ENCODE measurements at places on chromosomes 5 and 9.
A peak's percentile ranks its signal among the peaks of the same experiment; 100 is the strongest.

GRCh38 chr5:140292212-140293036 lies 10.5 kb downstream of the PFDN1 start:
- no peak for DNase-seq

DNA sequence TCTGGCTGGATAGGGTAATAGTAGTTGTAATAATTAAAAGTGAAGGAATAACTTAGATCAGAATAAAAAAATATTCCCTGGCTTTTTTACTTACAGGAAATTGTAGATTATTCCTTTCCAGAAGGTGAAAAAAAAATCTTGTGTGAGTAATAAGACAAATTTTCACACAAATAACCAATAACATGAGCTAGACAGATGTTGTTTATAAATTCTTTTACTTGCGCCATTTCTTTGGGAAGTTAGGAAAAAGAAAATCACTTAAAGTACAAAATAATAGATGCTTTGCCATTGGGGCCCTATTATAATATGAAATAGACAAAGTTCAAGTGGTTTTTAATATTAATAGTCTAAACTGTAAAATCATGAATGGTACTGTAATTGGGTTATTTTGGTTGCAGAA lies 204.1 kb downstream of the ARRDC3 start:
- no peak for DNase-seq

DNA sequence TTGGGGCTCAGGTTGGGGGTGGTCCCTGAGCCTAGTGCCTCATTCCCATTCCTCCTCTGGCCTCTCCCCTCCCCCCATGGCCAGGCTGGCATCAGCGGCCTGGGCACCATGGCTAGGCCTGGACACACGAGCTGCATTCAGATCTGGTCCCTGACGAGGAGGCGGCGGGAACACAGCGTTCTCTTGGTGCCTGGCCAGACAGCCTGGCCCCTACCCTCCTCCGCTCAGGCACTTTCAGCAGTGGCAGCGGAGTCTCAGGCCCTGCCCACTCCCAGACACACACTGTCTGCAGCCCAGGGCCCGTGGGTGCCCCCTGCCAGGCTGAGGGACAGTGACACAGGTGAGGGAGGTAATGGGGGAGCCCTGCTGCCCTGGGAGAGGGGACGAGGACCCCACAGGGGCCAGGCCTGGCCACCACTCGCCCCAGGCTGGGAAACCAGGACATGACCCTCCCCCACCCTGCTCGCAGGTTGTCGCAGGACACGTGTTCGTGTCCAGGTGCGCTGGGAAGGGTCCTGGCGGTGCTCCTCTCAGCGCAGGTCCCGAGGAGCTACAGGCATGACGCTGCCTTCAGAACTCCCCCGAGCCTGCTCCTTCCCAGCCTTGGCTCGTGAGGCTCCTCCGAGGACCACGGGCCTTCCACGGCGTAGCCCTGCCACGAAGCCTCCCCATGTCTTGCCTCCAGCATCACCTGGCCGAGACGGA lies 19.9 kb upstream of the UBAC1 start:
- DNase-seq = no peak

- no peak for DNase-seq
Observed at GRCh38 chr5:58648846-58649245, 66.0 kb downstream of the RAB3C start.

- DNase-seq = no peak
Observed at GRCh38 chr5:68331192-68332079, 115.9 kb downstream of the PIK3R1 start.

- DNase-seq = no peak
Observed at GRCh38 chr9:129832982-129833381, 2.1 kb downstream of the C9orf78 start.

- DNase-seq = no peak
Observed at GRCh38 chr5:133234911-133235310, 183.1 kb downstream of the HSPA4 start.

DNA sequence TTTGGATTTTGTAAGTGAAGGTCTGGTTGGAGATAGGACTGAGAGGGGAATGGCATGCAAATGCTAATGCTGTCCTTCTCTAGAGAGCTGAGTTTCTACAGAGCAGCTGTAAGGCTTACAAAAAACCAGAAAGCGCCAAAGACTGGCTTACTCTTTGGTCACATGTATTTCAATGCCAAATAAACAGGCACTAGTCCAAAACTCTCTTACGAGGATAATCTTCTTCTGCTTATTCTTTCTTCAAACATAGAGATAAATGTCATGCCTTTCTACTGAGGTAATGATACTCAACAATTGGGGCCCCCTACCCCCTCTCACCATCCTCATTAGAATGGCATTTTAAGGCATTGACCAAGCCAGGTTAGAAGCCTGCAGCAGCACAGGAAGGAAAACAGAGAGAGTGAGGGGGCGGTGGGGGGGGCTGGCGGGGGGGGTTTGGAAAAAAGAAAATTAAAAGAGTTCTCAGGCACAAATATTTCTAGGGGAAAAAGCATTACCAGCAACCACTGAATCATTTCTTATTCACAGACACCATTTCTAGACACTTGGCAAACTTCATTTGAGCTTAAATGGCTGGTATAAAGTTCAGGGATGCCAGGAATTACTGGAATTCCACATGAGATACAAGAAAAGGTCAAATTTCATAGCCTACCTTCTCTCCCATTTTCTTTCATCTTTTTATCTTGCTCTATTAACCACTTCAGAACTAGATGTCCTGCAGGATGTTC lies 34.0 kb downstream of the PUM3 start:
- DNase-seq = no peak

DNA sequence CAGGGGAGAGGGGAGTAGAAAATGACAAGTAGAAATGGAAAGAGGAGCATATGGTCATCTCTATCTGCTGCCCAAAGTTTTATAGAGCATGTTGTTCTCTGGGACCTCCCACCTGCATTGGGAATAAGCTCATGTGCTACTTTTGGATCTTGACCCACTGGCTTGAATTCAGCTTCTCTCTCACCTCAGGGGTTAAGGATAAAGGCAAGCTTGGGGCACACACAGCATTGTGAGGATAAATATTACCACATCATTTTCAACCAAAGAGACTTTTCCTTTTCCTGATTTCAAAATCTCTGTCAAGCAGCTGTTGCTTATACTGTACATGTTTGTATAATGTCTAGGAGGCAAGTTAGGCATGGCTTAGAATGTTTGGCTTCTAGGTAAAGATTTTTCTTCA lies 16.6 kb downstream of the ATP10B start:
- DNase-seq = no peak

GRCh38 chr5:145917288-145917687 lies 19.1 kb upstream of the SH3RF2 start:
- no peak for DNase-seq

DNA sequence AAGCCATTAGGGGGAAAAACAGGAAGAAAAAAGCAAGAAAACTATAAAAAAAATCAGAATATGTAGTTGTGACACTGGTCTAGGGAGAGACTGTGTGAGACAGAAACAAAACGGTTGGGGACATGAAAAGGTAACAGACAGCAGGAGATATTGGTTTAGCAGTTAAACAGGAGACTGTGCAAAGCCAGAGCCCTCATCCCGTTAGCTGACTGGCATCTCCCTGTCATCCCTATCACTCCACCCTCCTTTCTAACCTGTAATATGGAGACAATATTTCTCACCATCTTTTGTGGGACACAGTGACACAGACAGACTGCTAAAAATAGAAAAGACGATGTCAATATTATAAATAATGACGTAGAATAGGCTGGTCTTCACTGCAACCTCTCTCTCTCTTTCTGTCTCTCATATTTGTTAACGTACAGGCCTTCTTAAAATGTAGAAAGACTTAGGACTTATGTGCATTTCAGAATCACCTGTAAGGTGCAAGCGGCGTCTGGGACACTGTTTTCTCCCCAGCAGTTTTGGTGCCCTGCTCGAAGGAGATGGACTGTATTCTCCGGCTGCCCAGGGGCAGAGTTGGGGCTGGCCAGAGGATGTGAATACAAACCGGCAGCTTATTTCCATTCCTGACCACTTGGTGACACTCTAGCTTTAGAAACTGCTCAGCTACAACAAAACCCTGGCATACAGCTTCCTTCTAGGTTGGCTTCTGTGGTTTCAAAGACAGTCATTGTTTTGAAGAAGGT lies 190.6 kb downstream of the MAT2B start:
- no peak for DNase-seq

- no peak for DNase-seq
Observed at GRCh38 chr5:59765446-59765845, 128.1 kb downstream of the PDE4D start.

DNA sequence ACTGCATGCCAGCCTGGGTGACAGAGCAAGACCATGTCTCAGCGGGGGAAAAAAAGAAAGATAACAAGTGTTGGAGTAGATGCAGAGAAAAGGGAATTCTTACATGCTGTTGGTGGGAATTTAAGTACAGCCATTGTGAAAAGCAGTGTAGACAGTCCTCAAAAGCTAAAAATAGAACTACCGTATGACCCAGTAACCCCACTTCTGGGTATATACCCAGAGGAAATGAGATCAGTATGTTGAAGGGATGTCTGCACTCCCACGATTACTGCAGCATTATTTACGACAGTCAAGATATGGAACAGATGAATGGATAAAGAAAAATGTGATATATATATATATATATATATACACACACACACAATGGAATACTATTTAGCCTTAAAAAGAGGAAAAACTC lies 225.3 kb upstream of the SLC24A2 start:
- DNase-seq = no peak

- DNase-seq = no peak
Observed at GRCh38 chr5:37808945-37809344, 30.9 kb downstream of the GDNF start.

GRCh38 chr5:68424799-68425537 lies 209.4 kb downstream of the PIK3R1 start:
- DNase-seq = peak; percentile 21

DNA sequence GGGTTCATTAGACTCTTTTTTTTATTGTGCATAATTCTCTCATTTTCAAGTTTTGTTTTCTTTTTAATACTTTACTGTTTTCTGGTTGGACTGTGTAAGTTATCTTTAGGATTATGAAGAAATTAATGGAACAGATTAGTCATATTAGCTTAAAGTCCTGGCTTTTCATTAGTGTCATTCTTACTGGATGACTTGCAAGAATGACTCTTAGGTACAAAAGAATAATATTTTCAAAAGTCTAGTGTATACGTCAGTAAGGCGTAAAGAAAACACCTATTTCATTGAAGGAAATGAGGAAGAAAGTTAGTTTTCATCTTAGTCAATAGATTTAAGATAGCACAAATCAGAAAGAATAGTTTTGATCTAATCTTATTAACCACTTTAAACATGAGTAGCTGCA lies 20.4 kb downstream of the UHRF2 start:
- DNase-seq = no peak

DNA sequence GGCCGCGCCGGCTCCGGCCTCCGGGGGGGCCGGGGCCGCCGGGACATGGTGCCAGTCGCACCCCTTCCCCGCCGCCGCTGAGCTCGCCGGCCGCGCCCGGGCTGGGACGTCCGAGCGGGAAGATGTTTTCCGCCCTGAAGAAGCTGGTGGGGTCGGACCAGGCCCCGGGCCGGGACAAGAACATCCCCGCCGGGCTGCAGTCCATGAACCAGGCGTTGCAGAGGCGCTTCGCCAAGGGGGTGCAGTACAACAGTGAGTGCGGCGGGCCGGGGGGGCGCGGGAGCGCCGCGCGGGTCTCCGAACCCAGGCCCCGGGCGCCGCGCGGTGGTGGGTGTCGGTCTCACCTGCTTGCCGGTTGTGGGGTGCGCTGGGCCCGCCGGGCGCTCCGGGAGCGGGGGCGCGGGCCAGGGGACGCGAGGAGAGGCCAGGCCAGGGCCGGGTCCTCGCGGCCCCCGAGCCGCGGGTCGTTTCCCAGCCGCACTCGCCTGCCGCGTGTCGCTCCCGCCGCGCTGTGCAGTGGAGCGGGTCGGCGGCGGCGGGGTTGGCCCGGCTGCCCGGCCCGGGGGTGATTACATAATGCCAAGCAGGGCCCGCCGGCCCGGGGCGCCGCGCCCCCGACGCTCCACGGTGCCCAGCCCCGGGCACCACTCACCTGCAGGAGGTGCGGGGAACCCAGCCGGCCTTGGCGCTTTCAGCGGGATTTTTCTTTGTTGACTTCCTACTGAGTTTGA lies 492 bp downstream of the RABL6 start:
- peak; percentile 55 for DNase-seq

DNA sequence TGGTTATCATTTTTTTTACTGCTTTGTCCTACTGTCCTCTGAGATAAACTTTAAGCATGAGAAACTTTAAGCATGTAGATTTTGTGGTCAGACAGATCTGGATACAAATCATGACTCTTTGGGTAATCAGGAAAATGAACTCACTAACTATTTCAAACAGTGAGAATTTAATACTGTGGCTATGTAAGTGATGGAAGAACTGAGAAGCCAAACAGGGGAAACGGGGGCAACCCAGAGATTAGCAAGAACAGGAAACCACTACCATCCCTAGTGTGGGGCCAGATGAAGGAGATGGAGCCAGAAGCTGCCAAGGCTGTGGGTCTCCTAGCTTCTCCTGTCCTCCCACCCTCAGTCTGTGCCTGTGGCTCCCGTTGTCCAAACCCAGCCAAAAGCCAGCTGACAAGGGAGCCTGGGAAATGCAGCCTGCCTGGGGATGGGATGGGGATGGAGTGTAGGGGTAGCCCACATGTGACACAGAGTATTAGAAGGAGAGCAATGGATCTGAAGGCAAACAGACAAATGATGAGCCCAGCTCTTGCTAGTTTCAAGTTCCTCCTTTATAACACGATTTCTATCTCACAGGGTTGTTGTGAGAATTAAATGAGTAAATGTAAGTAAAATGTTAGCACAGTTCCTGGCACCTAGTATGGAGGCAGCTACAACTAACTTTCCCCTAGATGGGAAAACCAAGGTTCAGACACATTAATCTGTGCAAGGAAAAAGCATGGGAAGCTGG lies 27.7 kb upstream of the CDC23 start:
- no peak for DNase-seq

Data from activated naive CD4-positive, alpha-beta T cell treated with Interleukin-2 at 50 U/mL for 16 hours (primary cell).